GM23338 (cell line): ENCODE measurements at places on chromosomes 4 and X.

- no peaks in the 10 kb centered on the region for H3K4me1 ChIP-seq
- H3K4me3 ChIP-seq, result no peak overlapping the region
- H3K36me3 ChIP-seq, result no peaks in the 10 kb centered on the region
- no peaks in the 10 kb centered on the region for H3K27me3 ChIP-seq
- H3K27ac ChIP-seq, result no peak overlapping the region
Measured at GRCh38 chrX:39426101-39426500, 624.8 kb downstream of the MID1IP1 start.

DNA sequence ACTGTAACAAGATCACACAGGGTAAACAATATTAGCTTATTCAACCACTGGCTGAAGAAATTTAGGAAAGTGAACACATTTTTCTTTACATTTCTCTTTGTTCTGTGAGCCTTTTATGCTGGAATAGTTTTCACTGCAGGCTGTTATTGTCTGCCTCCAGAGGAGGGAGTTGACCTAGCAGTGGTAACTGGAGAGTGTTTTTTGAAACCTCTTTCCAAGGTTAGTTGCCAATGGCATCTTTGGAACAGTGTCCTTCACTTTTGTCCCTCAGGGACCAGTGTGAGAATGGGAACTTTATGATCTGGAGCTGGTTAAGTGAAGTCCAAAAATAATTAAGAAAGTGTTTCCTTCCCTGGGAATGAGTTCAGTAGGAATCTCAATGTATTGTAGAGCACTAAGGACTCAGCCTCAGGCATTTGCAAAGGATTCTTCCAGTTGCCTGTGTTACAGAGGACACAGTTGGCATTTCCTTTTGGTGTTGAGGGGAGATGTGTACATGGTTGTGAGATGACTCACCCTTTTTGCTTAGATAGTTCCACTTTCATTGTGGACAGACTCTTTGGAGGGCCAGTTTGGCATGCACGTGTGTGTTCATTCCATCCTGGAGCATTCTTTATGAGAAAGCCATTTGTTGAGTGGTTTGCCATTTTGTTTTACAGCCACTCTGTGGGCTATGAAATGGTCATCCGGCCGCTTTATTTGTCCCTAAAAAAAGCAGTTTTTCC is 61.3 kb downstream of the AR start:
- no peaks in the 10 kb centered on the region for H3K4me1 ChIP-seq
- DNase-seq, result peak; percentile 15
- no peak overlapping the region for H3K27ac ChIP-seq

DNA sequence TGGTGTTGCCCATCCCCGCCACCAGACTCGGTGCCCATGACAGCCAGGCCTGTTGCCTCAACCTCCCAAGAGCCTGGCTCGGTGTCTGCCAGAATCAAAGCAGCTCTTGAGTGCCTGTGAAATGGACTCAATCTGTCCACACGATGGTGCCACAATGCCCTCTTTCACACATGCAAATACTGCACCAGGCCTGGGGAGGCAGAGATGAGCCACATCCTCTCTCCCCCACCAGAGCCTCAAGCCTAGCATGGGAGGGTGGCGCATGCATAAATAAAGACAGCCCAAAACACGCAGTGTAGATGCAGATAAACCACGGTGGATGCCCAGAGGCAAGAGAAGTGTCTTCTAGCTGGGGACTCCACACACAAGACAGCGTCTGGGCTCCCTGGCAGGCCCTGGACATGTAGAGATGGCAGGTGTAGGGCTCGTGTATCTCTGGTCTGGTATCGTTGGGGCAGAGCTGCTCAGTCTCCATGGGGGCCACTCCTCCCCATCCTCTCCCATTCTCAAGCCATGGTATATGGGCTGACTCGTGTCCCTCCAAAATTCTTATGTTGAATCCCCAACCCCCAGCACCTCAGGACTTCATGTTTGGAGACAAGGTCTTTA is 65.6 kb downstream of the JAKMIP1 start:
- H3K4me1 ChIP-seq, result no peaks in the 10 kb centered on the region; the same call in 1 of the 2 replicates
- no peaks in the 10 kb centered on the region for H3K27me3 ChIP-seq
- DNase-seq, result peak; percentile 11
- H3K36me3 ChIP-seq, result no peaks in the 10 kb centered on the region
- no peak overlapping the region for H3K27ac ChIP-seq

- H3K27ac ChIP-seq, result no peak overlapping the region
- DNase-seq, result no peak
- no peaks in the 10 kb centered on the region for H3K36me3 ChIP-seq
- no peak overlapping the region for H3K4me3 ChIP-seq
- no peaks in the 10 kb centered on the region for H3K27me3 ChIP-seq
Measured at GRCh38 chrX:149205937-149206336, 299.2 kb downstream of the IDS start.

GRCh38 chrX:155899366-155899765 is 18.2 kb downstream of the VAMP7 start:
- H3K36me3 ChIP-seq, result peaks cover 20% of the 10 kb centered on the region
- no peak for DNase-seq
- H3K4me3 ChIP-seq, result no peak overlapping the region
- no peaks in the 10 kb centered on the region for H3K27me3 ChIP-seq
